ENCODE measurements at places on chromosomes 2 and 18.

- DNase-seq = no peak
These were observed 376.8 kb downstream of the TSN start for GRCh38 chr2:122132147-122132691.

GRCh38 chr2:173999272-173999671 lies 34.1 kb upstream of the SP3 start:
- no peak for DNase-seq

DNA sequence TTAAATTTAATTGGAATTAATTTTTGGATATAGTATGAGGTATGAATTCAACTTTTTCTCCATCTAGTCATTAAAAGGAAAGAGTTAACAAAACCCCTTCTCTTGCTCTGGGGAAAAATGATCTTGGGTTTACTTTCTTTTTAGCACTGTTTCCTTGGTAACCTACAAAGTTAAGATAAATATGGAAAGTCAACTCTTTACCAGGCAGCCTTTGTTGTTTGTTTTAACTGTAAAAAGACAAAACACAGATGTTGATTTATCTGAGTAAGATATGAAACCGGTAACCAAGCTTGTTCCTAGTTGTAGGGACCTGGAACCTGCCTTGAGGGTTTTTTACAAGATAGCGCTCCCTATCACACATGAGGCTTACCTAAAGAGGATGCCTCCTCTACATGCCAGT lies 10.1 kb upstream of the SANBR start:
- no peak for DNase-seq

DNA sequence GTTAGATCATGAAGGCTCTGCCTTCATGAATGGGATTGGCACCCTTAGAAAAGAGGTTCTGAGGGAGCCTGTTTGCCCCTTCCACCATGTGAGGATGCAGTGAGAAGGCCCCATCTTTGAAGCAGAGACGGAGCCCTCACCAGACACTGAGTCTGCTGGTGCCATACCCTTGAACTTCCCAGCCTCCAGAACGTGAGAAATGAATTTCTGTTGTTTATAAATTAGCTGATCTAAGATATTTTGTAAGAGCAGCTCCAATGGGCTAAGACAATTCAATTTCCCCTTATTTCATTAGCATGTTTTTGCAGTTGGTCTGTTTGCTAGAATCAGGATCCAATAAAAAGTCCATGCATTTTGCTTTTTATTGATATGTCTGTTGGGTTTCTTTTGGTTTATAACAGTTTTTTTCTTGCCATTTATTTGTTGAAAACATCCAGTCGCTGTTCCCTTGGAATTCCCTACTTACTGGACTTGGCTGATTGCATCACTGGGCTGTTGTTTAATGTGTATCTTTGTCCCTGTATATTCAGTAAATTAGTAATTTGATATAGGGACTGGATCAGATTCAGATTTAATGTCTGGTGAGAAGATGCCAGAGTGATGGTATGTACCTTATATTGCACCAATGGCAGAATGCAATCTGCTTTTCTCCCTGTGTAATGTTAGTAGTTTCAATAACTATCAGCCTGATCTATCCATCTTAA lies 24.0 kb upstream of the GREB1 start:
- DNase-seq = no peak

DNA sequence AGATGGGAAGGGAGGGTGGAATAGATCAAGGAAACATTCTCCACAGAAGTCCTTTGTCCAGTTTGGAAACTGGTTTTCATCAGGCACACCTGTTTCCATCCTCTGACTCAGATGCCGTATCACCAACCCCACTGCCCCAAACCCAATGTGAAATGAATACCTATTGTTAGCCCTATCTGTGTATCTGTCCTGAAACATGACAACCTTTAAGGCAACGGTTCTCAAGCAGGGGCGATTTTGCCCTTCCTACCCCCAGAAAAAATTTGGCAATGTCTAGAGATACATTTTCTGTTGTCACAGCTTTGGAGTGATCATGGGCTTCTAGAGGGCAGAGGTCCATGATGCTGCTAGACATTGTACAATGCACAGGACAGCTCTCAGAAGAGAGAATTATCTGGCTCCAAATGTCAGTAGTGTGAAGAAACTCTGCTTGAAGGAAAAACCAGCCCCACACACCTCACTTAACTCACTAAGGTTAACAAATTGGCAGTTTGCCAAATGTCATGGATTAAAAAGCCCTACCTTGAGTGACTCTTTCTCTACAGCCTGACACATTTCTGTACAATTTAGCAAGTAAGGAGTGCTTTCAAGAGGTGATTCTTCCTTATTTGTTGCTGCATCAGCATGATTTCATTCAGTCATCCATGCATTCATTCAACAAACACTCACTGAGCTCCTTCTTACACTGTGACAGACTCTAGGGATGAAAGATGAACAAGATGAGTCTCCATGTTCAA lies 3.4 kb downstream of the SCTR start:
- DNase-seq = no peak

GRCh38 chr2:11945139-11946126 lies 199.0 kb downstream of the LPIN1 start:
- no peak for DNase-seq

DNA sequence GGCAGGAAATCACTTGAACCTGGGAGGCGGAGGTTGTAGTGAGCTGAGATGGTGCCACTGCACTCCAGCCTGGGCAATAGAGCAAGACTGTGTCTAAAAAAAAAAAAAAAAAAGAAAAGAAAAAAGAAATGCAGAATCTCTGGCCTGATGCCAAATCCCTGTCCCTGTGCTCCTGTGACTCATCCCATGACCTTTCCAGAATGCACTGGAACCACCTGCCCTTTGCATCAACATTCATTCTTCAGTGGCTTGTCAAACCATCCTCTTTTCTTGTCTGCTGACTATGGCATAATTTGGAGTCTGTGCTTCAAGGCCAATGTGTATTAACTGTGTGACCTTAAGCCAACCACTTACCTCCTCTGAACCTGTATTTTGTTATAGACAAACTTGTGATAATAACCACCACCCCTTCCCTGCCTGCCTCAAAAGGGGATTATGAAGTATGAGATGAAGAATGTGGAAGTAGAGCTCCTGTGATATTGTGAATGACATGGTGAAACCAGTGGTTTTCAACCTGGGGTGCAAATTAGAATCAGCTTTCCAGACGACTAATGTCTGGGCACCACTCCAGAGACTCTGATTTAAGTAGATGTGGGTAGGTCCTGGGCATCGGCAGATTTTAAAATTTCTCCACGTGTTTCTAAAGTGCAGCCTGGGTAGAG lies 189.3 kb downstream of the CLIP4 start:
- no peak for DNase-seq

DNA sequence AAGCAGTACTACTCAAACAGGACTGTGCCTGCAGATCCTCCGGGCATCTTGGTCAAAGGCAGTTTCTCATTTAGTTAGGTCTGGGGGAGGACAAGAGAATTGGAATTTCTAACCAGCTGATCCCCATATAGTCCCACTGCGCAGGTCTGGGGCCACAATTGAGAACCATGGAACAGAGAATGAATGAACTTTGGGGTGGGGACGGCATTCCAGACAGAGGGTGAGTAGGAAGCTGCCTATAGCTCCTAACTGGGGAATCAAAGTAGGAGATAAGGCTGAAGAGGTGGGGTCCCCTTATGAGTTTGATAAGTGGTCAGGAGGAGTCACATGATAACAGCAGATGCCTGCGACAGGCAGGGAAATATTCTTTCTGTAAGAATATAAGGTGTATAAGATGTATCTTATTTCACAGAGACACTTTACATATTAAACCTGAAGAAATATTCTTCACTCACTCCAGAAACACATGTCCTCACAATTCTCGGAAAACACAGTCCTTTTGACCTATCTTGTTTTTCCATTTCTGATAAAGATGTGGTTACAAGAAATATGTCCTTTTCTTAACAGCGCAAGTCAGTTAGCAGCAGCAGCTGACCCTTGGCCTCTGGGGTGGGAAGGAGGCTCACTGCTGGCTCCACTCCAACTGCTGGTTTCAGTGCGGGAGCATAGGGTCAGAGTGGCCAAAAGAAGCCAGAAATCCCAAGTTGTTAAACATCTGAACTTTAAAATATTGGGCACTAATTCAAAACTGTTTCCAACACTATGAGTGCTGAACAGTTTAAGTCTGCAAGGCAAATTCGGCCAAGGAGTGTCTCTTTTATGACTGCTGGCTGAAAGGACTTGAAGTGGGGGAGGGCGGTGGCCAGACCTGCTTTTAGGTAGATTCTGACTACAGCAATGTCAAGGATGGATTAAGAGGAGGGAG lies 12.6 kb upstream of the TMEM214 start:
- DNase-seq = no peak

DNA sequence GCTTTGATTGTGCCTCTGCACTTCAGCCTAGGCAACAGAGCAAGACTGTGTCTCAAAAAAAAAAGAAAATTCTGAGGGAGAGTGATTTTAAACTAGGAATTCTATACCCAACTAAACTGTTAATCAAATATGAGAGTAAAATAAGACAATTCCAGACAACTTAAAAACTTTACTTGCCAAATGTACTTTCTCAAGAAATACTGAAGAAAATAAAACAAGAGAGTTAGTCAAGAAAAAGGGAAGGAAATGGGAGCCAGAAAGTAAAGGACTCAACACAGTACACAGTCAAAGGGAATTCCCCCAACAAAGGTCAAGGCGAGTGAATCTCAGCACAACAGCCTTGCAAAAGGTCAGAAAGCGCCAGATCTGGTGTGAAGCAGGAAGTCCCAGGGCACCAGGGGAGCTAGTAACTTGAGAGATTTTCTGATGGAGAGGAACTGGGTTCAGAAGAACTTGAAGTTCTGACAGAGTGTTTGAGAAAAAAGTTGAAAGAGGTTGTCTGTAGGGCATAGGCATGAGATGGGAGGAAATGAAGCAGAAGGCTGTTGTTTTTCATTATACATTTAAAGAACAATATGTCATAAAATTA lies 22.6 kb upstream of the TBC1D8 start:
- DNase-seq = peak; percentile 20

DNA sequence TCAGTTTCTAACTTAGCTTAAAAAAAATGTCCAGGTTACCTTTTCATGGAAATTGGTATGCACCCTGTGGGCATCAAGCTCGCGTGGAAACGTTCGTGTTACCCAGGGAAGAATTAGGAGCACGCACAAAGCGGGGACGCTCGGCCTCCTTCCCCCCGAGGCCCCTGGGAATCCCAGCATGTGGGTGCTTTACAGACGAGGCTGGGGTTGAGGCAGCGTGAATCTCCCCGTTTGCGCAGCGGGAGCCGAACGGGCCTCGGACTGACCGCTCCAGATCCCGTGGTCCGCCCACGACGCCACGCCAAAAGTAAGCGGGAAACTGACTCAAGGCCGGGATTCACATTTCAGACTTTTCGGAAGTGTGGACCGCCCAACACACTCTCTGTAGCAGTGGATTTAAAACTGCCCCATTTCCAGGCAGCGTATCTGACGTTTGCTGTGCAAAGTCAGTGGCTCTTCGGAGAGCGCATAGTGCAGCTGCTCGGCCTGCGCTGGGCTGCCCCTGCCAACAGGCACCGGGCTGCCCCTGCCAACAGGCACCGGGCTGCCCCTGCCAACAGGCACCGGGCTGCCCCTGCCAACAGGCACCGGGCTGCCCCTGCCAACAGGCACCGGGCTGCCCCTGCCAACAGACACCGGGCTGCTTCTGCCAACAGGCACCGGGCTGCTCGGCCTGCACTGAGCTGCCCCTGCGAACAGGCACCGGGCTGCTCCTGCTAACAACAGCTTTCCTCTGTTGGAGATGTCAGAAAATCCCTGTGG lies 49.7 kb downstream of the SH3YL1 start:
- DNase-seq = no peak

- no peak for DNase-seq
These were observed 129.3 kb downstream of the PRKCE start for GRCh38 chr2:45780541-45781463.

- DNase-seq = no peak
These were observed 10.9 kb downstream of the TGIF1 start for GRCh38 chr18:3460823-3461398.

- no peak for DNase-seq
These were observed 629.9 kb downstream of the NRXN1 start for GRCh38 chr2:50401772-50402653.

DNA sequence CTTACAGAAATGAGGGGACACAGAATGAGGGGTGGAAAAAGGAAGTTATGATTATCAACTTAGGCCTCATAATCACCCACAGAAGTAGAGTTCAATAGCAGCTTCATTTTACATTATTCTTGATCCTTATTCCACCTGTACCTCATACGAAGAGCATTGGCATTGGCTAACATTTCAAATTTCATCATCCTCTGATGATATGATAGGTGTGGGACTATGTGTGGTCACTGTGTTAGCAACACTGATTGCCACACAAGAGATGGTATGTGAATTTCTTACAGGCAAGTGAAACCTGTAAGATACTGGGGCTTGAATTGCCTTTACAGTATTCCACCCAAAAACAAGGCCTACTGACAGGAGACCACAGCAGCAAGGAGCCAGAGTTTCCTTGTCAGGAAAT lies 14.0 kb upstream of the HAT1 start:
- DNase-seq = no peak

GRCh38 chr2:146997945-146998344 lies 846.9 kb upstream of the ACVR2A start:
- no peak for DNase-seq

- DNase-seq = no peak
These were observed 142.3 kb upstream of the KCNJ3 start for GRCh38 chr2:154556146-154556545.

GRCh38 chr2:171180229-171180930 lies 19.7 kb upstream of the TLK1 start:
- no peak for DNase-seq

GRCh38 chr2:10777842-10778723 lies 34.5 kb downstream of the PDIA6 start:
- no peak for DNase-seq

- peak; percentile 9 for DNase-seq
These were observed 201.4 kb downstream of the SOCS6 start for GRCh38 chr18:70489986-70490933.

DNA sequence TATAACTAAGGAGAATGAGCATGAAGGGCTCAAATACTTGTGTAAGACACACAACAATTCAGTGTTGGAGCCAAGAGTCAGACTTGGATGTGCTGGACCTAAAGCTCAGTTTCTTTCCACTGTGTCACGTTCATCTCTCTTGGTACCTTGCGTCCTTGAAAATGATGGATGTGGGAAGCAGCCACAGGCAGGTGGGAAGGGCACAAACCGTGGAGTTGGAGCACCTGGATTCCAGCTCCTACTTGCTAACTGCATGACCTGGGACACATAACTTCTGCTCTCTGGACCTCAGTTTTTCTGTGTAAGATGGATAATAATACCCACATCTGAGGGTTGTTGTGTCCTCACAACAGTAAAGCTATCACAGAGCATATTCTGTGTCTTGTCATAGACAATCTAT lies 53.1 kb upstream of the PPP1CB start:
- no peak for DNase-seq

DNA sequence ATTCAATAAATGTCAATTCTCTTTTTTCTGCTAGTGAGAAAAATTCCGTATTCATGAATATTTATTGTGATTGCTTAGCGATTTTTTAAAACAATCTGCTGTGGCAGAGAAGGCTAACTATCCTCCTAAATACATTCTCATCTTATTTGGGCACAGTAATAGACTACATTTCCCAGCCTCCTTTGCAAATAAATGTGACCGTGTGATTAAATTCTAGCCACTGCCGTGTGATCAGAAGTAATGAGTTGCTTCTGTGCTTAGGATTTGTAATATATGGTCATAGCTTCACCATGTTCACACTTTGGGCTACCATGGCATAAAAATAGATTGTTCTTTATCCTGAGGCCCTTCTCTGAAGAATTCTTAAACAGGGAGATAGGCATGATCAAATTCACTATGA lies 179.6 kb downstream of the FAM124B start:
- no peak for DNase-seq

- no peak for DNase-seq
These were observed 83.6 kb downstream of the CELF4 start for GRCh38 chr18:37482002-37482401.

All from activated T-cell treated with anti-CD3 and anti-CD28 coated beads for 24 hours (primary cell).